ENCODE measurements at places on chromosomes 16 and 17.

- no peak for DNase-seq
Measured at GRCh38 chr17:42772945-42773289, 332 bp upstream of the VPS25 start.

GRCh38 chr17:48549914-48550501 is 5.1 kb upstream of the HOXB2 start:
- DNase-seq, result peak; percentile 57

GRCh38 chr17:21425321-21425720 is 49.2 kb downstream of the KCNJ12 start:
- DNase-seq, result no peak

DNA sequence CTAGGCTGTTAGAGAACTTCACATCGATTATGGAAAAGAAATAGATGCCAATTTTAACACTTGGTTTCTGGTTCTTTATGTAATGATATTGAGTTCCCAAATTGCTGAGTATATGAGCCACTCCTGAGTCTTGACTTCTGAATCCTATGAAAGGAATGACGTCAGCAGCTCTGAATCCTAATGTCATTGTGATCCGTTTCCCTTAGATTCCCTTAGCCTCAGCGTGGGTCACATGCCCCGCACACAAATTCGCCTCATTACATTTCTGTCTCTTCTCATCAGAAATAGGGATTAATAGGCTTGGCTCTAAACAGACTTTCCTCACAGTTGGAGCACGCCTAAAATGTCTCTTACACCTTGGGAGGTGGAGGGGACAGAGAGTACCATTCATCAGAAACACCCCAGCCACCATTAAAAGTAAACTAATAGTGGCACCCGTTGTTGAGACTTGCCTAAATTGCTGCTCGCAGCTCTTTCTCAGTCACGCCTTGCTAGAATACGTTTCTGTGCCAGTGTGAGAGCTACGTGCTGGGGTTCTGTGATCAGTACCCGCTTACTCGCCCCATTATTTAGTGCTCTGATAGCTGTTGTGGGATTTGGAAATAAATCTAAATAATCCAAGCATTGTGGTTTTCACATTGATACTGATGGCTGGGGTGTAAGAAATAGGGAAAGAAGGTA is 7.1 kb downstream of the MRM3 start:
- DNase-seq, result no peak

- DNase-seq, result no peak
Measured at GRCh38 chr16:3800477-3801270, 79.8 kb downstream of the CREBBP start.
